ENCODE measurements at places on chromosomes 4 and X.

DNA sequence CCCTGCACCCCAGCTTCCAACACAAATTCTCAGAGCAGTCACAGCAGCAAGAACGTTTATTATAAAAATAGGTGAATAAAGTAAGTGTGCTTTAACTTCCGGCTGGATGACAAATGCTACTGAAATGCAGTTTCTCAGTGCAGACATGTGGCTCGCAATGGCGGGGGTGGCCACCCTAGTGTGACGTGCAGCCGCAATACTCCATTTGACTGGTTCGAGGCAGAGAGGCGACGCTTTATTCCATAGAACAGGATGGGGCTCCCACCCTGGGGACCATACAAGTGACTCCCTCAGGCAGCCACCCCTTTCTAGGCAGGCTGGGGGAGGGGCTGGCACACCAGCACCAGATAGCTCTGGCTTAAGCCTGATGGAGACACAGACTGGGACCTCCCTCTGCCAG lies 14.5 kb downstream of the TNIP2 start:
- no peak for DNase-seq

DNA sequence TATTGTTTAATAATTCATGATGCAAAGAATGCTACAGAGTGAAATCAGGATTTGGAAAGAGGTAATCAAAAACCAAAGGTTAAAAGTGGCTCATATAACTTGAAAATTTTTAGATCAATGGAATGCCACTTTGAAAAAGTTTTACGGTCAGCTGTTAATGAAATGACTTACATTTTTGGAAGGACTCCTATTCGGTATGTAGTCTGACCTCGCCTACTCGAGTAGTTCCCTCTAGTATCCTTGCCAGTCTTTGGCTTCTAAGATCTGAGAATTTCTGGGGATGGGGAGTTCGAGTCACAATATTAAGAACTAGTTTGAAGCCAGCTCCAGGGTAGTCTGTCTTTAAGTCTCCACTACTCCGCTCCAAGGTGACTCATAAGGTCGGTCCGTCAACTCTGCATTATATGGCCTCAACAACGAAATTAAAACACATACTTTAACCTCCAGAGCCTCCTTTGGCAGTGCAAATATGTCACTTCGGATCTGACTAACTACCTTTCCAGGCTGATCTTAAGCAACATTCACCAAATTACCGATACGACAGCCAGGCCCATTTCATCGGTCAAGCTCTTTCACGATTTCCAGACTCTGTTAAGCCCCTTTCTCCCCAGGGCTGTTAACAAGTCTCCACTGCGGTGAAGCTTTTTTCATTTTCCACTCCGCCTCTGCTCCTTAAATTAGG lies 733 bp upstream of the NAA15 start:
- DNase-seq, result no peak

DNA sequence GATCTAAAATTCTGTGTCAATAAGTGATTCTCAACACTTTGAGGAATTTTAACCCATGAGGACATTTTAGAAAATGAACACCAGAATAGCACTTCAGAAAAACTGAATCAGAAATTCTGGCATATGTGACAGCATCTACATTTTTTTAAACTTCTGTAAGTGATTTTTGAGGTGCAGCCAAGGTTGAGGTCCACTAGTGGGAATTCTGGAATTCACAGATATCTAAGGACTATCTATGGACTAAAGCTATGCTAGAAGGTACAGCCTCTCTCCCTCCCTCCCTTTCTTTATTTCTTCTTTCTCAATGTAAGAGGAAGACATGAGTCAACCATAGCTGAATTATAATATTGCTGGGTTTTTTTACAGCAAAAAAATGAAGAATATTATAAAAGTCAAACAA lies 508.2 kb upstream of the ATOH1 start:
- DNase-seq, result no peak

GRCh38 chrX:136496764-136497555 lies 432 bp upstream of the HTATSF1 start:
- DNase-seq, result peak; percentile 87

GRCh38 chr4:90290345-90290744 lies 163.2 kb downstream of the CCSER1 start:
- no peak for DNase-seq

DNA sequence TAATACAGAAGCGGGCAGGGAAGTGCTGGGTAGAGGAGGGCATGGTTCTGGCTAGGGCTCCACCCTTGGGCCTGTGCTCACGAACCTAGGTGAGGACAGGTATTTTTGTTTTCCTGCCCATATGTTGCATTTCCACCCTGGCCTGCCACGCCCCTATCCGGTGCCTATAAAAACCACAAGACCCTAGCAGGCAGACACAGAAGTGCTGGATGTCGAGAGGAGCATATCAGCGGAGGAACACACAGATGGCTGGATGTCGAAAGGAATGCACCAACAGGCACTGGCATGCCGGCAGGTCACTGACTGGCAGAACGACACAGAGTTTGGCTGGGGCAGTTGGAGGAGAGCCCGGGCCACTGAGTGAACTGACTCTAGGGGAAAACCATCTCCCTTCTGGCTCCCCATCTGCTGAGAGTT lies 316.6 kb upstream of the BOD1L1 start:
- DNase-seq, result no peak

- no peak for DNase-seq
Measured at GRCh38 chr4:124757126-124757525, 44.6 kb upstream of the ANKRD50 start.

GRCh38 chrX:65586491-65586890 lies 51.9 kb upstream of the LAS1L start:
- no peak for DNase-seq

DNA sequence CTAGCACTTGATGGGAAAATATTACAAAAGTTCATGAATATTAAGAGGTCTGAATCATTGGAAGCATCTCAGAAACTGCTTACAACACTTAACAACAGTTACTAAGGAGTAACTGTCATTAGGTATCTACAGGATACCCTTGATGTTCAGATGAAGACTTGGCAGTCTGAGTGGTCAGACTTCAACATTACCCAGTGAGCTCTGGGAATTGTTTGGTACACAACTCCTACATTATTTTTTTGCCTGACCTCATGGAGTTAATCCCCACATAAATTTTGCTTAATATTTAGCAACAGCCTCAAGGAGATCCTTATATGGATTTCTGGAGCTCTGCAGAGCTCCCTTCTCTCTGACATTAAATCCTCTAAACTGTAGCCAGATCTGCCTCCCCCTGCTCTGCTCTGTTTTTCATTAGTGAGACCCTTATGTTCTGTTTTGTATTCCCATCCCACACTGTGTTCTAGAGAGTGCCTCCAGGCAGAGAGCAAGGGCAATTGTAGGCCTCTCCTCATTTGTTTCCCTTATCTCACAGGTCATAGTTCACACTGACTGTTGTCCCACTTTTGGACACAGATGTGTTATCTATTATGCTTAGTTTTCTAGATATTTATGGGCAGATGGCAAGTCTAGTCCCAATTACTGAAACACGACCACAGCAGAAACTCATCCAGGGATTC lies 368.8 kb downstream of the GASK1B start:
- DNase-seq, result no peak

GRCh38 chrX:15438332-15438731 lies 54.1 kb upstream of the VEGFD start:
- no peak for DNase-seq

DNA sequence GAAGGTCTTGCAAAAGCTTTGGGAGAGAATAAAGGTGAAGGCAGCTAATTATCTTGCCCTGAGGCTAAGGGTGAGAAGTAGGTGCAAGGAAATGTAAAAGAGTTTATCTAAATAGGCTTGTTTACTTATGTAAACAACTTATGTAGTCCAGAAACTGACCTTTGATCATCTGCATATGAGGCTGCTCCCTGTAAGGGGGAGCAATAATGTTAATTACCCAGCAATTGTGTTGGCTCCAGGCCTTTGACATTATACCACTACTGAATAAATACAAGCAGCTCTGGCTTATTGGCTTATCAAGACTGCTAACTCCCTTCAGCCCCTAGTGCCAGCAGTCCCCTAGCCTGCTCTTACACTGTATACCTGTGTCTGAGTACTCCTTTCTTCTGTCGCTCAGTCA lies 303.7 kb upstream of the GNPDA2 start:
- no peak for DNase-seq

GRCh38 chr4:26858947-26859401 lies 1.7 kb upstream of the STIM2 start:
- DNase-seq, result no peak

DNA sequence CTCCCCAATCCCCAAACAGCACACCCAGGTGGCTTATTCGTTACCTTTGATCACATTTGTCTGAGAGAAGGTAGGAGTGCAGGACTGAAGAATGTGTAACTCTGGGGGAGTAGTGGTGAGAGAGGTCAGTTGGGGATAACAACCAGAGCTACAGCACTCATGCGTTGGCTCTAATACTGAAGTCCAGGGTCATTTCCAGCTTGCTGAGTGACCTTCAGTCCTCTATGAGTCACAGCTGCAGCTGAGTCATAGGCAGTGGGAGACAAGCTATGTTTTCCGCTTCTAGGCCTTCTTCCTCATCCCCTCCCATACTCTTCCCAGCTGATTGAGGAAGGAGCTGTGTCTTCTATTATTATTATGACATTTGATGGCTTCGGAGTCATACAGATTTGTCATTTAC lies 31.6 kb upstream of the CT47C1 start:
- DNase-seq, result no peak

DNA sequence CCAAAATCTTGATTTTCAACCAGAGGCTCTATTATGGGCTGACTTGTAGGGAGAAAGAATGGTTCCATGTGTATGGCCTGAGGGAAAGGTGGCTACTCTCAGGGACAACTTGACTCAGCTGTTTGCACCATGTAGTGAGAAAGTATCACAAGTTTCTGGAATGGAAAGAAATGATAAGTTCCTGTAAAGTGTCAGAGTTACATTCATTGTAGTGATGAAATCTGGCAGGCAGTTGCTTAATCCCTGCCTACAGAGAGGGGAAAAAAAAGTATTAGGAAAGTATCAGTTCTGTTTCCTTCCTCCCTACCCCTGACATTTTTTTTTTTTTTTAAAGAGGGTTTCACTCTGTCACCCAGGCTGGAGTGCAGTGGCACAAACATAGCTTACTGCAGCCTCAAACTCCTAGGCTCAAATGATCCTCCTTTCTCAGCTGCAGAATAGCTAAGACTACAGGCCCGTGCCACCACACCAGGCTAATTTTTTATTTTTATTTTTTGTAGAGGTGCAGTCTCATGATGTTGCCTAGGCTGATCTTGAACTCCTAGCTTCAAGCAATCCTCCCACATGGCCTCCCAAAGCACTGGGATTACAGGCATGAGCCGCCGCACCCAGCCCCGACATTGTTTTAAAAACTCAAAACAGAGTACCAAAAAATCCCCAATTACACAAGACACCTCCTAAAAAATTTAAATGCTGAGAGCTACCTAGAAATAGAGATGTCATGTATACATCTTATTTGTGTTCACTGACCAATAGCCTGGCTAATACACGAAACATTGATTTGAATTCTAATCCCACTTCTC lies 4.8 kb upstream of the FBXL5 start:
- no peak for DNase-seq

- DNase-seq, result peak; percentile 49
Measured at GRCh38 chr4:110306303-110306702, 107.9 kb upstream of the ELOVL6 start.

- no peak for DNase-seq
Measured at GRCh38 chr4:113692809-113693411, 68.6 kb downstream of the CAMK2D start.

- no peak for DNase-seq
Measured at GRCh38 chr4:144223661-144224060, 83.1 kb upstream of the GYPA start.

- no peak for DNase-seq
Measured at GRCh38 chrX:37961118-37961517, 45.2 kb upstream of the SYTL5 start.

- DNase-seq, result no peak
Measured at GRCh38 chr4:142098900-142099545, 462.6 kb downstream of the IL15 start.

Measured in COR-L47 (cell line).